ENCODE measurements at places on chromosomes 2 and 18.
A peak's percentile ranks its signal among the peaks of the same experiment; 100 is the strongest.

DNA sequence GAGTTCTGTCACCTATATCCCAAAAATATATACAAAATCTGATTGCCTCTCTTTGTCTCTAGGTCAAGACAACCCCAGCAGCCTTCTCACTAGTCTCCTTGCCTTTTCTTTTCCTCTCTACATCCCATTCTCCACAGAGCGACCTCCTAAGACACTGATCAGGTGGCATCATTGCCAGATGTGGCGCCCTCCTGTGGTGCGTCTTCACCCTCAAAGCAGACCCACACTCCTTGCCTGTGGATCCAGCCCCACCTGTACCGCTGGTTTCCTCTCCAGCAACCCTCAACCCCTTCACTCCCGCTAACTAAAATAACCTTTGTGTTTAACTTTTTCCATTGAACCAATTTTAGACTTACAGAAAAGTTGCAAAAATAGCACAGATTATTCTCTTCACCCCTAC is 273.3 kb downstream of the GLI2 start:
- DNase-seq = no peak

GRCh38 chr2:239729151-239729550 is 296.0 kb downstream of the NDUFA10 start:
- DNase-seq = no peak

DNA sequence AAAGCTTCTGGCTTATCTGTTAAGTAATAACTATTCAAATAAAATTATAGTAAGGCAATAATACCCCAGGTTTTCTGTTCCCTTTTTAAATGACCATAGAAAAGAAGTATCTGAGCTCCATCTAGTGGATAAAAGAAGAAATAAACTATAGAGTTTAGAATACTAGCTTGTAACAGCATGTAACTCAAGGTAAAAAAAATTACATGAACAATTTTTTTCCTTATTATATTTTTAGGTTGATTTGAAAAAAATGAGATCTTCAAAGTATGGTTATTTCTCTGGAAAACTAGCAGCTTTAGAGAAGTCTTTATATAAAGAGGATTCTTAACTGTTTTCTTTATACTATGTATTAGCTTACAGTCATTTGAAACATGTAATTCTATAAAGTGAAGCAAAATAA is 58.1 kb downstream of the NCKAP1 start:
- peak; percentile 57 for DNase-seq

- no peak for DNase-seq
Measured at GRCh38 chr2:211033765-211034164, 477.4 kb downstream of the CPS1 start.

Measured in hematopoietic multipotent progenitor cell treated with erythropoietin and hydrocortisone succinate and interleukin-3 and kit ligand, for 8 days (in vitro differentiated cells).